Stimulated activated CD8-positive, alpha-beta memory T cell treated with anti-CD3 and anti-CD28 coated beads, Interleukin-12 subunit alpha, Interleukin-12 subunit beta, amount 100 ng/mL, for 1 hour (primary cell): ENCODE measurements at places on chromosomes 2 and 18.

GRCh38 chr2:144429396-144430112 lies 90.4 kb downstream of the ZEB2 start:
- DNase-seq: no peak

DNA sequence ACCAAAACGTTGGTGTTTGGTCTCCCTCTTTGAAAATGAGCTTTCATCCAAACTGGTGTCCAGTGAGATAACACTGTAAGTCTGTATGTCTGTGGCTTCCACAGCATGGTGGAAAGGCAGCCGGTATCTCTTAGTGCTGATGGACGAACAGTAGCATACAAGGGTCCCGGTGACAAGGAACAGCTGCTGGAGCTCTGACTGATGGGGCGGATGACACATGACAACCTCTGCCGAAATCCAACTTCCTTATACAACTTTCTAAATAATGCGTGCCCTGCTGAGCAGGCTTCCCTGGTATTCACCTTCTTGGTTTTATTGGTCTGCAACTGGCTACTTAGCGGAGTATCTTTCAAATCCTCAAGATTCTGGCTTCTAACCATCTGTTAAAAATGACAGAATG lies 216.2 kb downstream of the SRBD1 start:
- no peak for DNase-seq

DNA sequence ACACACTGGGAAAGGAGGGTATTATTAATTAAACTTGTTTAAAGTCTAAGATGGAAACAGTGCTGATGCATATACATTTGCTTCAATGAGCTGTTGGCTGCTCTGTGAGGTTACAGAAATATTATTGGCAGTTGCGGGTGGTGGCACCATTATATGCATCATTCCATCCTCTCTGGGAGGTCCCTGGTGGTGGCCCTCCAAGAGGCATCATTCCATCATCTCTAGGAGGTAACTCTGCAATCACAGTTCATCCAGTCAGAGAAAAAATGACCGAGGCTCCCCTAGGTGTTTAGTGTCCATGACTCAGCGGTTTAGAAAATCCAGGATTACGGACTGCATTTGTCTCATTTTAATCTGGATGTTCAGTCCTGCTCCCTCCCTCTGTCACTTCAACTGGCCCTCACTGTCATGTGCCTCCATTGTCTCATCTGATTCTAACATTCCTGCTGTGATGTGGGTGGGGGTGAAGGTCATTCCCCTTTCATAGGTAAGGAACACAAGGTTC lies 15.4 kb downstream of the AFF3 start:
- no peak for DNase-seq

DNA sequence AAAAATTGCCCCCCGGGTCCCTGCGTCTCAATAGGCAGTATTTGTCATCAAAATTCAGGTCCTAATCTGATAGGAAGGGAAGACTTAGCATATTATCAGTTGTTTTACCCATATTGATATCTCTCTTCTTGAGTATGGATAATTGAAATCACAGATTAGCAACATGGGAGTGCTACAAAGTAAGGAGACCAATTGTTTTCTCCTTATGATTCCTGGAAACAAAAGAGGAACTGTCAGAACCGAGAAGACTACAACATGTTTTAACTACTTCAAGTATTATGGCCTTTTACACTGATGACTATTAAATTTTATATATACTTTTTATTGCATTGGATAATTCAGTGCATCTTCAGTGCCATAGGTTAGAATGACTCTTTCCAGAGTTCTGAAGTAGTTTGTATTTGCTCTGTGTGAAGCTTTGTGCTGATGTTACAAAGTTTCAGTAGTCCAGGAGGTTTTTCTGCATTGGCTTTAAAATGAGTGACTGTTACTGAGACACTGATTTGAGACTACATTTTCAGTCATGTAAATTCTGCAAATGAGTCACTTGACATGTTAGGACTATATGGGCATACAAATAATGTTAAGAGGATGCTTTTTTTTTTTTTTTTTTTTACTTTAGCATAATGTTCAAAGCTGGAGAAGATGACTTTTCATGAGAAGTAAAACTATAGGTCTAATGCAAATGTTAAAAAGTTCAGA lies 19.7 kb upstream of the TLK1 start:
- DNase-seq: no peak

- no peak for DNase-seq
Observed at GRCh38 chr2:215750763-215751162, 262.6 kb downstream of the MREG start.
